ENCODE measurements at places on chromosomes 11 and 22.

DNA sequence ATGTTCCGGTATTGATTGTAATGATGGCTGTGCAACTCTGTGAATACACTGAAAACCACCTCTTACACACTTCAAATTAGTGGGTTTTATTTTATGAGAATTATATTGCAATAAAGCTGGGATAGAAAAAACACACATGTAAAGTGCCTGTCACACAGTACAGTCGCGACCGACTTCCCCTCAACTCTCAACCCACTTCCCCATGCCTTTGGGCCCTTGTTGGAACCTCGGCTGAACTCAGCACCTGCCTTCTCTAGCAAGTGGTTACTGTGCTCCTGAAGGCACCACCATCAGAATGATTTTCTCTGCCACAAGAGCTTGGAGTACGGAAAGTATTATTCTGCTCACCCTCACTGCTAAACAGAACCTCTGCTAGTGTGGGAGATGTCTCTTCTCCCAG lies 13.5 kb downstream of the KCNJ1 start:
- no peak for DNase-seq

DNA sequence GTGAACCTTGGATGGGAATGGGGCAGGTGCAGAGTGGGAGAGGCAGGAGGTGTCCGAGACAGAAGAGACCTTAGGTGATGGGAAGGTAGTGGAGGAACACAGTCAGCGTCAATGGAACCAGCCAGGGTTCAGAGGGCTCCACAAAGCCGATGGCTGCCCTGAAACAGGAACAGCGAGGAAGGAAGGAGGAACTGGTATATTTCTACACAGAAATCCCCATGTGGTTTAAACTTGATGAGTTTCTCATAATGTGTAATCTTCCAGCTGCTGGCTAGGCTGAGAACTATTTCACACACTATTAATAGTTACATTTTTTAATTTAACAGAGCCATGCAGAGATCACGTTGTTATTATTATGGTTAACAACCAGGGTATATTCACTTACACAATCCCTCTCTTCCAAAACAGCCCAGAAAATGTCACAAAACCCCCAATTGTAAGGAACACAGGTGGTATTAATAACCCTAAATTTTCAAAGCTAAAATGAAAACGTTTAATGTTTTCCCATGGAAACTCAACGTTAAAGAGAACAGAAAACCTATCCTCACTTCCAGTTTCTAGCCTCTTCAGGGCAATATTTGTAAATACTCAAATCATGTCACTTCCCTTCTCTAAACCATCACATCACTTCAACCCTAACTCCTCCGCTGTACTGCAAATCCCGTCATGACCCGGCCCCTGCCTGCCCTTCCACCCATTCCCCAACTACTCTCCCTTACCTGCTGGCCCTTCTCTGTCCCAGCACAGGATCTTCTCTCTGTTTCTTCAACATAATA lies 74.5 kb upstream of the ARFGAP3 start:
- no peak for DNase-seq

DNA sequence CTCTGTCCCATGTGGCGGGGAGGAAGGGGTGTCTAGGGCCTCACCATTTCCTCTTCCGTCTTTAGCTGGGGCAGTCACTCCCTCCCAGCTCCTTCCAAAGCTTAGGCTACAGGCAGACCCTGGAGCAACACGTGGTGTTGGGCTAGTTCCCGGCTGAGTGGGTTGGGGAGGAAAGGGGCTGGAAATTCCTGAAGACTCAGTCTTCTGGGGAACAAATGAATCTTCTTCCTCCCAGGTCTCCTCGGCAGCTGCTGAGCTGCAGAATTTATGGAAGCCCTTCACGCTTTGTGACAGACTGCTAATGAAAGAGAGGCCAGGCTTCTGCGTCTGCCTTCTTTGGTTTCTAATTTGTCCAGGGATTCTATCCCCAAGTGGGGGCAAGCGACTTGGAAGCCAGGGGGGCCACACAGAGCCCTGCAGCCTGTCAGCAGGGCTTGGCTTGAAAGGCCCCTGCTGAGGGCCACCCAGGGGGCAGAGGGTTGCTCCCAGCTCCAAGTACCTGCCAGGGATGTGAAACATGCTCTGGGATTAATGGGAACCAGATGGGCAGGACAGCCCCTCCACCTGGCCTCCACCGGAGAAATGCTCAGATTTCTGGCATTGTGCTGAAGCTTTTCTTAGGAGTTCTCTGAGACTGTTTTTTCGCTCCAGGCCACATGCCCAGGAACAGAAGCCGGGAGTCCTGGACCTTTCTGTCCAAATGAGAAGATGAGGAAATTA lies 123.1 kb downstream of the PKNOX2 start:
- no peak for DNase-seq

GRCh38 chr22:31244046-31244942 lies 32.2 kb downstream of the LIMK2 start:
- peak; percentile 63 for DNase-seq

Data from HFFc6 (cell line).